Anterior cingulate cortex (tissue), 58 donors: ENCODE measurements at places on chromosomes 11 and 22.

DNA sequence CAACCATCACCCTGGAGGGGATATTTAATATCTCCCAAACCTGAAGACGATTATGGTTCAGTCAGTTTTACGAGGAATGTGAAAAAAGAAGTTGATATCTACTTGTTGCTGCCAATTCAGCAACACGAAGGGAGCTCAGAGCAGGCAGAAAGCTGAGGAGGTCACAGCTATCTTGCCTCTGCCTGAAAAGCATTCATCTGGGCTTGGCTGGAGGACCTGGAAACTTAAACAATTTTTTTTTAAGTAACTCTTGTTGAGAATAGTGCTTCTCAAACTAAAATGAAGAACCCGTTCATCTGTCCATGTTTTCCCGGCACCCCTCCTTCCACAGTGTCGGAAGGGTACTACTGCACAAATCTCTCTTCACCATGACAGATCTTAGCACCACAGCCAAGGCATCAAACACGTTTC, 98.9 kb downstream of the MICAL3 start:
- no peak for DNase-seq

GRCh38 chr11:9851366-9851765, 187.5 kb downstream of the SWAP70 start:
- DNase-seq: no peak

DNA sequence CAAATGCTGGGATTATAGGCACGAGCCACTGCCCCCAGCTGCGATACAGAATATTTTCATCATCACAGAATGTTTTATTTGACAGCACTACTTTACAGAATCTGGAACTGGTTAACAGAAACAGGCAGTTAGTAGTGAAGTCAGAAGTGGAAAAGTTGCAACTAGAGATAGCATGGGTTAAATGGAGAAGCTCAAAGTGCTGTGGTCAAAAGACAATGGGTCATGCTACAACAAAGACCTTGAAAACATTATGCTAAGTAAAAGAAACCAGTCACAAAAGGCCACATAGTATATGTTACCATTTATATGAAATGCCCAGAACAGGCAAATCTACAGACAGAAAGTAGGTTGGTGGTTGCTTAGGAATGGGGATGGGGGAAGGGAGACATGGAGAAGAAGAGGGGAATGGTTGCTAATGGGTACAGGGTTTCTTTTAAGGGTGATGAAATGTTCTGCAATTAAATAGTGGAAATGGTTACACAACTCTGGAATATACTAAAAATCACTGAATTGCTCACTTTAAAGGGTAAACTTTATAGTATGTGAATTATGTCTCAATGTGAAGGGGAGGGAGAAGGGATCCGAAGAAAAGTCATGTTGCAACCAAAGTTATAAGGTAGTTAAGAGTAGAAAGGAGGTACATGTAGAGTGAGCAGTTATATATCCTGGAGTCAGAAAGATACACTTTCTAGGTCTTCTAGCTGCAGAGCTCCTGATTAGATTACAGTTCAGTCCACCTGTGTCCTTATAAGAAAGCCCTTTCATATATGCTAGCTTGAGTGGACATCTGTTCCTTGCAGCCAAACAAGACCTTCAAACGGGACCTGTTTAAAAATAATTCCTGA, 46.3 kb upstream of the RAPSN start:
- DNase-seq: no peak

- no peak for DNase-seq
These were observed 41.3 kb downstream of the ADAMTS15 start for GRCh38 chr11:130489716-130490115.

DNA sequence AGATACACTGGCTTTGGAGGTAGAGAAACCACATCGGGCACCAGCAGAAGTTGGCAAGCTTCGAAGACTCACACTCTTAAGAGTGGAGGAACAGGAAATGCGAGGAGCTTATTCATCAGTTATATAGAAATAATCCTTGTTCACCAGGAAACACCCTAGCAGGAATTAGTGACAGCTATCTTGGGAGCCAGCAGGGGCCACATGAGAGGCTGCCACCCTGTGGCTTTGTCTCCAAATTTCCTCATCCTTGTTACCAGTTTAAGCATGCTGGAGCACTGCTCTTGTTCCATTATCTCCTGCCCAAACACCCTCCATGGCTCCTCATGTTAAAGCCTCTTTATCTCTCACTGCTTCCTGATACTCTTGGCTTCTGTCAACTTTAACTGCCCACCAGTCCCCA, 131.0 kb downstream of the PLEKHA7 start:
- DNase-seq: no peak

DNA sequence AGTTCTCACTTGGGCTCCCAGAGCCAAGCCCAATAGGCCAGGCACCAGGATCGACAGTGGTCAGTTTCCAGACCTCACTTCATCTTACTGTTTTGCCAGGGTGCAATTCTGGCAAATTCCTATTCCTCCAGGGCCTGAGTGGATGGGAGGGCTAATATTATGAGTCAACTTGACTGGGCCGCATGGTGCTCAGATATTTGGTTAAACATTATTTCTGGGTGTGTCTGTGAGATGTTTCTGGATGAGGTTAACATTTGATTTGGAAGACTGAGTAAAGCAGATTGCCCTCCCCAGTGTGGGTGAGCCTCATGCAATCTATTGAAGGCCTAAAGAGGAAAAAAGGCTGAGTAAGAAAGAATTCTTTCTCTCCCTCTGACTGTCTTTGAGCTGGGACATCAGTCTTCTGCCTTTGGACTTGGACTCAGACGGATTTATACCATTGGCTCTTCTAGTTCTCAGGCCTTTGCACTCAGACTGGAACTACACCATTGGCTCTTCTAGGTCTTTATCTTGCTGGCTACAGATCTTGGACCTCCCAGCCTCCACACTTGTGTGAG, 132.9 kb upstream of the ZBED5 start:
- DNase-seq: no peak

GRCh38 chr11:1302041-1302460, 7.4 kb downstream of the TOLLIP start:
- no peak for DNase-seq

DNA sequence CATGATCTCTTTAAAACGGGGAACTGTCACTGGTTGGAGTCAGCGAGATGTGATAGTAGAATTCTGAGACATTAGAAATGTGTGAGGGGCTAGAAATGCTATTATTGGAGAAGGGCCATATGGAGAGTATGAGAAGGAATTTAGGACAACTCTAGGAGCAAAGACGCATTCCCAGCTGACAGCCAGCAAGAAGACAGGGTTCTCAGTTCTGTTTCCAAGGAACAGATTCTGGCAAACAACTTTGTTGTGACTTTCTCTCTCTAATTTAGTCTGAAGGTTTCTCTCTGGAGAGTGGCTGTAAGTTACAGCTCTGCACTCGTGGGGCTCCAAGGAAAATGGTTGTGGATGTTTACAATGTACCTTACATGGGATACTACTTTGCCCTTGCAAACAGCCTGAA, 876.3 kb downstream of the FAM181B start:
- DNase-seq: no peak

DNA sequence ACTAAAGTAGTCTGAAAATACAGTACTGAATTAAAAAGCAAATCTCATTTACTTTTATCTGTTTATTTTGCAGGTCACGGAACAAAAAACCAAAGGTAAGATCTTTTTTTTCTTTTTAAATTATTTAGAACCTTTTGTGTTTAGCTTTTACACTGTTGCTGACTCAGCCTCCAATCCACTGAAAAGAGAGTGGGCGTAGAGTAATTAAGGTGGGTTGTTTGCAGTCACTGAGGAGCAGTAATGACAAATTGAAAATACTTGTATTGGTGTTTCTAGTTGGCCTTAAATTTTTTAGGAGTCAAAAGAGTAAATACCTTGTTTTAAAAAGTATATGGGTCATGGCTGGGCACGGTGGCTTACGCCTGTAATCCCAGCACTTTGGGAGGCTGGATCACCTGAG, 73.4 kb downstream of the TNRC6B start:
- no peak for DNase-seq

DNA sequence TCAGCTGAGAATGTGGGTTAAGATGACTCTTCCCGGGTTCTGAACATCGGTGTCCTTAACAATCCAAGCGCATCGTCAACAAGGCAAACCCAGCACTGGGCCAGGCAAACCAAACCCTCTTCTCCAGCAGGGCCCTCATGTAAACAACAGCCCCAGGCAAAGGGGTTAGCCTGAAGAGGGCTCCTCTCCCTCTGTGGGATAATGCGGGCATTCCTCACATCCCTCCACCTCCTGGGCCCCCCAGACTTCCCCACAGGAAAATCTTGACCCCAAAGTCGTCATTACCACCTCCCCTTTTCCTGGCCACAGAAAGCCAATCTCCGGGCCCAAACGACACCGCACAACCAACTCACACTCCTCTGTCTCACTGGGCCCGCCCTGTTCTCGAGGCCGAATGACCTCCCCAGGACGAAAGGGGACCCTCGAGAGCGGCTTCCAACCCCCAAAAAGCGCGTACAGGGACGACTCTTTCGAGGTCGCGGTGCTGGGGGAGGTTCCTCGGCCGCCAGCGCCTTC, 566 bp downstream of the DDB1 start:
- DNase-seq: no peak

DNA sequence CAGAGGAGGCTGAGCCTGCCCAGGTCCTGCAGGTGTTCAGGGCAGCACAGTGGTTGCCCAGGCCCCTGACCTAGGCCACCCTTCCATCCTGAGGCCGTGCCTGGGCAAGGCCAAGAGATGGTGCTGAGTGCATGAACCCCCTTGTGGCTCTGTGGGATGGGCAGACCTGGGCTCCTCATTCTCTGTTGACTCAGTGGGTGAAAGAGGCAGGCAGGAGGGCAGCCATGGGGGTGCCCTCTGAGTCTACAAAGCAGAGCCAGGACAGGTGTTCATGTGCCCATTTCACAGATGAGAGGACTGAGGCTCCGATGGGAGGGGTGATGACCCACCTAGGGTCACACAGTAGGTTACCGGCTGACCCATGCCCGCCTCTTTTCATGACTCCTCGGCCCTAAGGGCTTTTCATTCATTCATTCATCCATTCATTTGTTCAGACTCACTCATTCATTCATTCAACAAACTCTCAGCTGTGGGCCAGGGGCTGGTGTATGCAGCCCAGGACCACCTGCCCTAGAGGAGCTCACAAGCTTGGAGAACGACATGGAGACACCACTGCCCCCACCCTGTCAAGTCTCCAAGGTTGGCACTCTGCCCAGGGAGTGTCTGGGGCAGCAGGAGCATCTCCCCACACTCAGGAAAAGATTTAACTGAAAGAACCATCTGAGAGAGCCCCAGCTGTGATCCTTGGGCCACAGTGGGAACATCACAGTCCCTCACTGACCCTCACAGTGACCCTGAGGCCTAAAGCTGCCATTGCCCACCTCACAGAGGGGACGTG, 40.5 kb downstream of the IGLL5 start:
- DNase-seq: no peak
